ENCODE measurements at places on chromosomes 2 and 18.

GRCh38 chr2:16218625-16219024 lies 278.3 kb downstream of the MYCN start:
- no peak for DNase-seq

GRCh38 chr2:20576598-20577115 lies 74.2 kb downstream of the HS1BP3 start:
- no peak for DNase-seq

DNA sequence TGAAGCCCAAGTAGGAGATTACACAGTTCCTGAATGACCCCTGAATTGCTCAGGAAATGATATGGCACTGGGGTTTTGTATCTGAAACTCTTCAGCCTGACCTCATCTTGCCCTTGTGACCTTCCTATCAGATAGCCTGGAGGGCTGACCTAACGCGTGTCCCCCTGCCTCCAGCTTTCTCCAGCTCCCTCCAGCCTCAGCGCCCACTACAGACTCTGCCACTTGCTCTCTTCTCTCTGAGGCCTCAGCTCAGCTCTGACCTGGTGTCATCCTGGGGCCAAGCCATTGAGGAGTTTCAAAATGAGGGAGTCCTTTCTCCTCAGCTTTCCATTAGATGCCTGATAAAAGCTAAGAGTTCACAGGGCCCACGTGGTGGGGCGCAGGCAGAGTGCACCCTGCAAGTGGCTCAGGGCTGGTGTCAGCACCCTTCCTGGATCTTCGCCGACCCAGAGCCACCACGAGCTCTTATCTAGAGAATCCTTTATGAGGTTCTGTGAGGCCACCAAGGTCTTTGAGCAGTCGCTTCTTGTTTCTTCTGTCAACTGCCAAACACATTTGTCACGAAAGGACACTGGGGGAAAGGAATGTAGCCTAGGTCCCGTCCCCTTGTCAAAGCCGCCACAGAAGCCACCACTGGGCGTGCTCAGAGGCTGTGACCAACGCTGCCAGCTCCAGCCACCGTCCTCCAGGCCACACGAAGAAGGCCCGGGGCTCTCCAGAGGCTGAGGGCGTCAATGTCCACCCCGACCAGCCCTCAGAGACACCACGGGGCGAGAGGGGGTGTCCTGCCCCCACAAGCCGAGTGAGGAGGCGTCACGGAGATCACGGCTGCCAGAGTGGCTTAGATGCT lies 131.3 kb upstream of the GPC1 start:
- no peak for DNase-seq

GRCh38 chr2:109206569-109207146 lies 77.7 kb downstream of the SH3RF3 start:
- DNase-seq: no peak
